Caco-2 (cell line): ENCODE measurements at places on chromosomes 5 and 9. TPM values are rescaled to one million over a fixed set of nuclear protein-coding genes. Genes with fewer than 3 reads are reported as not detected.

The IL33 gene
- not detected in 2 replicates for total RNA-seq

GRCh38 chr5:12332480-12332879 is 428.2 kb upstream of the CTNND2 start:
- H3K27ac ChIP-seq: no peak overlapping the region
- no peaks in the 10 kb centered on the region for H3K27me3 ChIP-seq
- no peak overlapping the region for H3K4me3 ChIP-seq
- H3K4me1 ChIP-seq: peaks cover 8% of the 10 kb centered on the region

DNA sequence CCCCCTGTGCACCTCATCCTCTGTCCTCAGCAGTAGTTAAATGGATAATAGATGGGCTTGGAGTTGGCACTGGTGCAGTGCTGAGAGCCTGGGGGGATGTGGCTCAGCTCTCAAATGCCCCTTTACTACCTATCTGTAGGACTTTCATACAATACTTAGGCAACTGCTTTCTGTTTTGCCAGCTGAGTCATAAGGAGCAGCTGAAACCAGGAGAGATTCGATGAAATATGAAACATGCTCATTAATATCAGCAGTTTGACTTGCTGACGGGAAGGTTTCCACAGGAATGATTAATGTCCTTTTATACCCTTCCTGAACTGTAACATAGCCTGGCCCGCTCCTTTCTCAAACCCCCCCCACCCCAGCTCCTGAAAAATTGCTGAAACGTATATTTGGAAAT is 142.6 kb downstream of the SAXO1 start:
- H3K27me3 ChIP-seq: no peaks in the 10 kb centered on the region
- no peak overlapping the region for H3K4me3 ChIP-seq
- H3K36me3 ChIP-seq: no peaks in the 10 kb centered on the region
- no peaks in the 10 kb centered on the region for H3K4me1 ChIP-seq

- H3K4me3 ChIP-seq: no peak overlapping the region
- H3K4me1 ChIP-seq: no peaks in the 10 kb centered on the region
- H3K27ac ChIP-seq: no peak overlapping the region
Observed at GRCh38 chr5:180402716-180403115, 49.6 kb upstream of the GFPT2 start.

The PHF24 gene
- total RNA-seq: 0.12 TPM in 1 of 2 replicates, not detected in the other
